Activated CD4-positive, alpha-beta memory T cell treated with anti-CD3 and anti-CD28 coated beads, Interleukin-2, amount 10 ng/mL, durations not matched to agents 7 days and 5 days (primary cell): ENCODE measurements at places on chromosomes 13 and 19. TPM values are rescaled to one million over a fixed set of nuclear protein-coding genes. Genes with fewer than 3 reads are reported as not detected.

DNA sequence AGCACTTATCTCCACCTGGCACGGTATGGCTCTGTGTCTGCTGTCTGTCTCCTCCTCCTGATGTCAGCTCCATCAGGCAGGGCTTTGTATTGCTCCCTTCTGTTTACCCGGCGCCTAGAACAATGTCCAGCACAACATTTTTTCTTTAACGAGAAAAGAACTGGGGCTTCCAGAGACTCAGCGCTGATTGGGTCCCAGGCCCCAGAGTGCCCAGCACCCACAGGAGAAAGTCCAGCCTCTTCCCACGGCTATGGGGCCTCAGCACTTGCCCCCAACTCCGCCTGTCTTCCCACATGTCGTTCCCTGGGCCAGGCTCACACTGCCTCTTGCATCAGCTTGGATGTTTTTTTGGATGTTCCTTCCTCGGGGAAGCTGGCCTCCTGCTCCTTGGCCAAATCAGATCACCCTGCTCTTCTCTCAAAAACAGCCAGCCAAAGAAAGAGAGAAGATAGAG, 6.9 kb downstream of the MYPOP start:
- no peak for DNase-seq

DNA sequence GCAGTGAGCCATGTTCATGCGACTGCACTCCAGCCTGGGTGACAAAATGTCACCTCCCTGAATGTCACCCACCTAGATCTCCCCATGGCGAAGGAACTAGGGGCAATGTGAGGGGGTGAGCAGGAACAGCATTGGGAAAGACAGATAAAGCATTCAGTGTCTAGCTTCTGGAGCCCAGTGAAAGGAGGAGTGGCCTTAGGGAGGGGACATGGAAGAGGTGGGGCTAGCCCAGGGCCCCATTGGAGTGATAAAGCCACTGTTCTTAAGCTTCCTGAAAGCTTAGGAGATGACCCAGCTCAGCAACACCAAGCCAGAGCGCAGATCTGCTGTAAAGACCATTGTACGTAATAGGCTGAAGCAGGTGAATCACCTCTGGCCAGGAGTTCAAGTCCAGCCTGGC, 13.0 kb upstream of the KCNN1 start:
- no peak for DNase-seq

DNA sequence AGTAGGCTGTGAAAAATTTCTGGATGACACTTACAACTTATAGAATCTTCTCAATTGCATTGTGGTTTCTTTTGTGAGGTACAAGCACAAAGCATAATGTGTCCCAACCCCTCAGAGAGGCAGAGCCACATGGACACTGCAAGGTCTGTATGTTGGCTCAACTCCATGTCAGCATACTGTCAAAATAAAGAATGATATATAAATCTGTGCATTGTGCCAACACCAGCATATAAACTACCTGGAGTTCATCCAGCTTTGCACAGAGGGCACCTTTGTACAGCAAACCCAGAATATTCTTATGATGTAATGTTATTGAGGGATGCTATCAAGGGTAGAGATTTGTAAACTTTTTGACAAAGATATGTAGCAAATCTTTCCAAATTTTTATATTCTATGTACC, 1065.8 kb upstream of the MIR17HG start:
- DNase-seq = no peak

The WDR88 gene
- not detected for total RNA-seq

- DNase-seq = no peak
These were observed 4.2 kb downstream of the PDE4C start for GRCh38 chr19:18221815-18222725.
